ENCODE measurements at places on chromosomes 2 and 18.
A peak's percentile ranks its signal among the peaks of the same experiment; 100 is the strongest.

DNA sequence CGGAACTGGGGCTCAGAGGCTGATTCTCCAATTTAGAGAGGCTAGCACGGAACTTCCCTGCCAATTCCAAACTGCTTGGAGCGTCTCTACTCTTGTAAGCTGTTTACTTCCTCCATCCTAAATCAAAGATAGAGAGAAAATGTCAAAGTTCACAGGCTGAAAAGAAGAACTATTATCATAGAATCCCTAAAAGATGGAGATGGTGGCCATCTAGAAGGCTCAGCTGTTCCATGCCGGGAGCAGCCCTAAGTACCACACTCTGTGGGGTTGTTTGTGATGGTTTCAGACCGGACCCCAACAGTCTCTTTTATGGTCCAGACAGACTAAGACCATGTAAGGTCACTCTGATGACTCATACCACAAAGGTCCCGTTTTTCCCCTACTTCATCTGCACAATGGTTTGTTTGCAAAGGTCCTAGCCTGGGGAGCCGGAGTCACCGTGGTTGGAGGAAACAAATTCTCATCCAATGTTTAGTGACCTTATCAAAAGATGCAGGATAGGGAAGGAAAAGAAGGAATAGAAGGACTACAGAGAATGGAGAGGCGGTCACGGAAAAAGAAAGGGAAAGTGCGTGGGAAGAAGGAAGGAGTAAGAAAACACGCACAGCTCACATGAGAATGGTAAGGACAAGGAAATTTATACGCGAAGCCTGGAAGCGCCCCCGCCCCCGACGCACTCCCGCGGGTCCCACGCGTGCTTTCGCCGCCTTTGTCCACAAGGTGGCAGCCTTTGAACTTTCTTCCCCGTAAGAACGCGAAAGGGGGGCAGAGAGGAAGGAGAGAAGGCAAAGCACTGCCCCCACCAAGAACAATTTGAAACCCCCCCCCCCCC lies 453 bp upstream of the ANTXR1 start:
- DNase-seq: peak; percentile 6

- no peak for DNase-seq
These were observed 6.9 kb downstream of the ZNF24 start for GRCh38 chr18:35337286-35337685.

DNA sequence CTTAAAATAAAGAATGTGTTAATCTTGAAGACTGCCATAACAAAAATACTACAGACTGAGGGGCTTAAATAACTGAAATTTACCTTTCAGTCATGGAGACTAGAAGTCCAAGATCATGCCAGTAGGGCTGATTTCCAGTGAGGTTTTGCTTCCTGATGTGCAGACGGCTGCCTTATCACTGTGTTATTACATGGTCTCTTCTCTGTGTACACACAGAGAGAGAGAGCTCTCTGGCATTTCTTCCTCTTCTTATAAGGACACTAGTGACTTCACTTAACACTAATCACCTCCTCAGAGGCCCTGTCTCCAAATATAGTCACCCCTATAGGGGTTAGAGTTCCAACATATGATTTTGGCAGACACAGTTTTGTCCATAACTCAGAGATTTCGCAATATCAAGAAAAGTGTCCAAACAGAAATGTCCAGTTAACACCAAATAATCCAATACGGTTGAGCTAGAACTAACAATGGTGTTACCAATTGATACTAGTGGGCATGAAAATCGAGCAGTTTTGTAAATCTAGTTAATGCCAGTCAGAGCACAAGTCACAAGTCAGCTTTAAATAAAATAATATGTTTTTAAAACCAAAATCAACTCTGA lies 399.8 kb downstream of the ADCYAP1 start:
- no peak for DNase-seq

- DNase-seq: no peak
These were observed 68.7 kb downstream of the MTHFD2 start for GRCh38 chr2:74267068-74267467.

GRCh38 chr2:28269019-28269784 lies 123.5 kb upstream of the FOSL2 start:
- DNase-seq: no peak

DNA sequence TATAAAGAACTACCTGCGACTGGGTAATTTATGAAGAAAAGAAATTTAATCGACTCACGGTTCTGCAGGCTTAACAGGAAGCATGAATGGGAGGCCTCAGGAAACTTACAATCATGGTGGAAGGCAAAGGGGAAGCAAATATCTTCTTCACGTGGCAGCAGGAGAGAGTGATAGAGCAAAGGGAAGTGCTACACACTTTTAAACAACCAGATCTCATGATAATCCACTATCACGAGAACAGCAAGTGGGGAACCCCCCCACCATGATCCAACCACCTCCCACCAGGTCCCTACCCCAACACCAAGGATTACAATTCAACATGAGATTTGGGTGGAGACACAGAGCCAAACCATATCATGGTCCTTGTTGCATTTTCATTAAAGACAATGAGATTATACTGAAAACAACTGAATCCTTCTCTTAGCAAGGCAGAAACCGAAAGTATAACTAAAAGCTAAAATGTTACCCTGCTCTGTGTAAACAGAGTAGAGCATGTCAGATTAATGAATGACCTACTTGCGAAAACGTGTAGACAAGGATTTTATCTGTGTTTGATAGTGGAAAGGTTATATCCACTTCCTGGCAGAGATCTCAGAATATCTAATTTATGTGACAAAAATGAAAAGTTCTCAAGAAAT lies 60.1 kb upstream of the RBBP8 start:
- no peak for DNase-seq

GRCh38 chr2:190031969-190032618 lies 30.4 kb downstream of the MSTN start:
- DNase-seq: no peak

- DNase-seq: no peak
These were observed 208.0 kb downstream of the ZFP36L2 start for GRCh38 chr2:43018179-43019024.
